GM20000 (cell line): ENCODE measurements at places on chromosomes 6 and 20.

GRCh38 chr6:98833057-98833306, 1.4 kb upstream of the POU3F2 start:
- no peak for DNase-seq

DNA sequence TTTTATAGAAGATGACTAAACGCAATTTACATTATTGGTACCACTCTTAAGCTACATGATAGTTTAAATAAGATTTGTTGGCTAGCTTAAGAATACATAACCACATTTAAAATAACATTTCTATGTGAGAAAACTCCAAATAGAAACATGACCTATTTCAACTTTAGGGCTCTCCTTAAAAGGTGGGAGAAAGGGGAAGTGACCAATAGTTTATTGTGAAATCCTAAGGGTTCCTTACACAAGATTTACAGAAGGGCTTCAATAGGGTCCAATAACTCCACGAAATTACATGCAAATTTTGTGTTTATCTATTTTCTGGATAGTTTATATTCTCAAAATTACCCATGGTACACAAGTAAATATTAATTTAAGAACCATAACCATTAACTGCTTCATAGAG, 91.6 kb upstream of the DST start:
- no peak for DNase-seq

GRCh38 chr20:13546497-13547131, 92.1 kb downstream of the TASP1 start:
- peak; percentile 38 for DNase-seq

GRCh38 chr6:145031001-145031400, 704.3 kb downstream of the EPM2A start:
- DNase-seq = no peak

- DNase-seq = no peak
Observed at GRCh38 chr20:5668529-5668868, 81.7 kb upstream of the SHLD1 start.

- no peak for DNase-seq
Observed at GRCh38 chr6:153882411-153882810, 156.6 kb upstream of the OPRM1 start.

- no peak for DNase-seq
Observed at GRCh38 chr6:170200458-170200891, 90.4 kb downstream of the DLL1 start.

DNA sequence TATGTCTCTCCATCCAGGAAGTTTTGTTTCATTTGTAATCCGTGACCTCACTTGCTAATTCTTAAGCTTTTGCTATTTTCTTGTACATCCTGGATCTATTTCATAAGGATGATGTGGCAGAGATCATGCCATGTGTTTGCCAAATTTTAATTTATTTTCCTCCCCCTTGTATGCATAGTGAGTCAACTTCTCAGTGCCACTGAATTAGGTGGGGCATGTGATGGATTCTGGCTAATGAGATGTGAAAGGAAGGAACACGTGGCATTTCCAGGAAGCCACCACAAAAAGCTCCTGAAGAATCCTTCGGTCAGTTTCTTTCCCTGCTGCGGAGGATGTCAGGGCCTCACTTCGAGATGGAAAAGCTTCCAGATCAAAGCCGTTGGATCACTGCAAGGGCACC, 86.2 kb upstream of the PRL start:
- DNase-seq = no peak

DNA sequence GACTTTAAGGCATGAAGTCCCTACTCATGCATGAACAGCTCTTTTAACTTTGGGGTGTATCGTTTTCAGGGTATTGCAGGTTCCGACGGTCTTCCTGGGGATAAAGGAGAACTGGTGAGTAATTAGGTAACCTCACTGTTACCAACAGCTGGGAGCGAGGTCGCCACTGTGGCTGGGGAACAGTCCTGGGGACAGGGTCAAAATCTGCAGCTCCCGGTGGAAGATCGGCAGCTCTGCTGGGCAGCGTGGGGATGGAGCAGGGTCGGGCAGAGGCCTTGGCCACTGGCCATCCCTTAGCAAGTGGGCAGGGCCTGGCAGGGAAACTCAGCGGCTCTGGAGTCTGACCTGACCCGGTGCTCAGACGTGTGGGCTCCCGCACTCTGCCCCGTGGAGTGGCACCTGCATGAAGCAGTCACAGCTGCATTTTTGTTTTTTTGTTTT, 16.1 kb downstream of the COL9A3 start:
- no peak for DNase-seq

GRCh38 chr6:11201015-11201414, 31.5 kb downstream of the NEDD9 start:
- no peak for DNase-seq

DNA sequence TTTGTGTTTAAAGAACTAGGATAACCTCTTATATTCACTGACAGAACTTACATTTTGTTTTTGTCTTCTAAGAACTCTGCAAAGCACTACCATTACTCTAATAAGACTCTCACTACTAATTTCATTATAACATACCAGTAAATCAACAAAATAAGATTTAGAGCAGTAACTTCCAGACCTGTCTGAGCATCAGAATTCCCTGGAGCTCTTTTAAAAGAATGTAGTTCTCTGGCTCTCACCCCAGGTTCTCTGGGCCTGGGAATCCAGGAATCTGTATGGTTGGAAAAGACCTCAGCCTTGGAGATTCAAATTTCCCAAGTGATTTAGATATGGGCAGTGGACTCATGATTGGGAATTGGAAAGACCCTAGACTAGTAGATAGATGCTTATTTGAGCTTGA, 89.4 kb downstream of the JAG1 start:
- DNase-seq = no peak

GRCh38 chr6:27829453-27830211, 82.6 kb downstream of the OR2B2 start:
- no peak for DNase-seq

DNA sequence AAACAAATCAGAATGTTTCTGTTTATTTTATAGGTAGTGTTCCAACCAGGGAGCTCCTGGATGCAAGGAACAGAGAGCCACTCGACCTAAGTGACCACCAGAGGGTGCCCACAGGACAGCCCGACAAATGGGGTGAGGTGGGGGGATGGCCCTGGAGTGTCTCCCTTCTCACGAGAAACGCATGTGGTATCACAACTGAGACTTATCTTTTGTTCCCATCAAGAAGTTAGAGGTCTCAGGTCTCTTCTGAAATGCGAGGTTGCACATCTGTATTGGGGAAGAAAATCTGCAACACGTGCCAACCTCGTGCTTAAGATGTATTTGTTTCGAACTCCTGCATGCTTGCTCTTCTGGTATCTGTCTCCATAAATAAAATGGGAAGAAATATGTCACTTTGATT, 104.0 kb downstream of the ISM1 start:
- no peak for DNase-seq

- DNase-seq = no peak
Observed at GRCh38 chr6:10733863-10734262, 11.0 kb downstream of the TMEM14C start.

- no peak for DNase-seq
Observed at GRCh38 chr6:134523903-134524650, 206.2 kb upstream of the SGK1 start.

DNA sequence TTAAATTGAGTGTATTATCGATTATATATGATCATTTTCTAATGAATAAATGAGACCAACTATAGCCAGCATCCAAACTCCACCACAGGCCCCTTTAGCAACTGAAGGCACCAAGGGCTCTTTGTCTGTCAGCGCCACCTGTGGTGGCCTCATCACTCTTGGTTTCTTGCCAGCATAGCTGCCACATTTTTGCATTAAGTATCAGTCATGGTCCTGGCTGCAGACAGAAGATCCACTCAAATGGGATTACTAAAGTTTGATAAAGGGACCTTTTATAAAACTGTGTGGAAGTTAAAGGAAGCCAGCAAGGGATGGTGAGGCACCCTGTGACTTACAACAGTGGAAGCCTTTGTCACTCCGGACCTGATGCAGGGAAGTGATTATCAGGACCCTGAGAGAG, 162.9 kb downstream of the C6orf118 start:
- no peak for DNase-seq

- DNase-seq = no peak
Observed at GRCh38 chr20:4022386-4023286, 7.3 kb upstream of the RNF24 start.

GRCh38 chr6:161406646-161407045, 132.8 kb upstream of the AGPAT4 start:
- DNase-seq = no peak

- no peak for DNase-seq
Observed at GRCh38 chr6:43885399-43886066, 115.5 kb downstream of the VEGFA start.

- DNase-seq = peak; percentile 65
Observed at GRCh38 chr6:142913036-142913510, 31.9 kb downstream of the HIVEP2 start.

- DNase-seq = no peak
Observed at GRCh38 chr6:108751282-108751681, 96.9 kb upstream of the ARMC2 start.

DNA sequence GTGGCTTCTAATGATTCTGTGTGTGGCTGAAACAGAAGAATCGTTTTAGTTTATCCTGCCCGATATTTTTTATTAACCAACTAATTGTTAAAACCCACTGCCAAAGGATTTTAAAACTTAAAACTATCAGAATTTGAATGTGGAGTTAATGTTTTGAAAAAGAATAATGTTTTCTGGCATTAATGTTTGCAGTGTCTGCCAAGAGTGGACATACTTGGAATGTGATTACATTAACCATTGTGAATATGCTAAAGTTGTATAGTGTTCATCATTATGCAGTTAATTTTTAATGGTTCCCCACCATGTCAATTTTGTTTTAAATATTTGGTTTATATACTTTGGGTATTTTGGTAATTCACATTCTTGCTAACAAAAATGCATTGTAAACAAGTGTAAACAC, 24.4 kb downstream of the DCBLD1 start:
- DNase-seq = no peak

DNA sequence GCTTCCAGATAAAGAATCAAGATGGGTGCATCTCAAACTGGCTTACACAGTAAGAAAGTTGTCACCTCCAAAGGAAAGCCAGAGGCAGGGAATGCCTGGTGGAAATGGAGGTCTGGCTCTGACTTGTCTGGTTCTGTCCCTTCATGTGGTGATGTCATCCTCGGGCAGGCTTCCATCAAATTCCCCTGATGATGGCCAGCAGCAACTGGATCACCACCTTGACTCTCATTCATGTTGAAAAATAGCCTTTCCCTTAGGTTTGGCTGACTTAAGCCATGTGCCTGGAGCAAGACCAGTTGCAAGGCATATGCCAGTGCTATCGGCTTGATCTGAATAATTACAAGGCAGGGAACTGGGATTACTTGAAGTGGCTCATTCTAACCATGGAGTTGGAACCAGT, 28.8 kb downstream of the IMPG1 start:
- no peak for DNase-seq

- DNase-seq = no peak
Observed at GRCh38 chr6:69294407-69294806, 502.4 kb downstream of the LMBRD1 start.

DNA sequence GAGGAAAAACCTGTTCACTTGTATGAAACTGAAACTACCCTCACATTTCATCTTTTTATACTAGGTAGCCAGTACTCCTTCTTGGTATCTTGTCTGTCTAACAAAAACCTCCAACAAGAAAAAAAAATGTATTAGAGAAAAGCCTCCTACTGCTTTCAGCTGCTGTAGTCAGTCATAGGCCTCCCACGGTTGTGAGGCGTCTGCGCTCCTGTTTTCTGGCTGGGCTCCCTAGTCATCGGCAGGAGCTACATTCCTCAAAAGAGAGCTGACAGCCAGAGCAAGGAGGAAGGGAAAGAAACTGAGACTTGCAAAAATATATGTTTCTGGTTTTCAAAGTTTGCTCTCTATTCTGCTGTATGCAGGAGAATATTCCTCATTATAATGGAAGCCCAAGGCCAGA, 517.0 kb downstream of the LMBRD1 start:
- DNase-seq = no peak

- no peak for DNase-seq
Observed at GRCh38 chr6:39210450-39210849, 18.8 kb downstream of the KCNK5 start.

DNA sequence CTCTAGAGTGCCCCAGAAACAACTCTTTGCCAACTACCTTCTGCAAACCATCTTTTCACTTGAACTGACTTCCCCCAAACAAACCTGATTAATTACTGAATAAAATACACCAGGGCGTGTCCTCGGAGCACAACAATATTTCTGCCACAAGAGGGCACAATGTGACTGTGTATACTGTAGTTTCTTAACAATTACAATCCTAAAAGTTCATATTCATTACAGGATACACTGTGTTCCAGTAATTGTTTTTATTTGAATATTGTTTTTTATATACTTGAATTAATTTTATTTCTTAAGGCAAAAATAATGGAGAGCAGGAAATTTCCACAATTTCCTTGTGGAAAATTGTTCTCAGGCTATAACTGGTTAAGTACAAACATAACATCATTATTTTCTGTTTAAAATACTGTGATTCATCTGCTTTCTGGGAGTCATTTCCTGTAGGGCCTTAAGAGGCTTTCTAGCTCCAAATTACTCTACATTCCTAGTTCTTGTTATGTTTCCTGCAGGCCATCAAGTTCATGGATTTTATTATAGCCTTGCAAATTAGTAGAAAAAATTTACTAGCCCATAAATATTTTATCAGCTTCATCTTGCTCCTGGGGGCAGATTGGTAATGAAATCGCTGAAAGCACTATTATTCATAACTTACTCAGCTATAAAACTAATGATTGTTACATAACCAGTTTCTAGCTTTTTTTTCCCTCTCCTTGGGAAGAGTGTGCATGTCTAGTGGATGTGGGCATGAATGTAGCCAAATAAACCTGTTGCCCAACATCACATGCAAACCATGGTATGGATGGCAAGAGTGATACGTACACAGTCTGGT, 51.9 kb upstream of the SLC22A16 start:
- peak; percentile 58 for DNase-seq

- DNase-seq = peak; percentile 49
Observed at GRCh38 chr6:6003621-6004366, 2.9 kb downstream of the NRN1 start.

- peak; percentile 66 for DNase-seq
Observed at GRCh38 chr20:2005831-2006426, 12.1 kb upstream of the PDYN start.

GRCh38 chr6:1923449-1923848, 313.7 kb downstream of the FOXC1 start:
- no peak for DNase-seq

GRCh38 chr6:69280858-69281257, 516.0 kb downstream of the LMBRD1 start:
- no peak for DNase-seq

DNA sequence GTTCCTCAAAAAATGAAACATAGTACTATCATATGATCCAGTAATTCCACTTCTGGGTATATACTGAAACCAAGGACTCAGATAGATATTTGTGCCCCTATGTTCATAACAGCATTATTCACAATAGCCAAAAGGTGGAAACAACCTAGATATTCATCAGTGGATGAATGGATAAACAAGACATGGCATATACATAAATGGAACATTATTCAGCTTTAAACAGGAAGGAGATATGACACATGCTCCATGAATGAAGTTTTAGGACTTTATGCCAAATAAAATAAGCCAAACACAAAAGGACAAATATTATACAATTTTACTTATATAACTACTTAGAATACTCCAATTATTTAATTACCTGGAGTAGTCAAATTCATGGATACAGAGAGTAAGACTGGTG, 16.4 kb downstream of the PLCB1 start:
- DNase-seq = no peak
